ENCODE measurements at places on chromosomes 2 and 18. TPM values are rescaled to one million over a fixed set of nuclear protein-coding genes. Genes with fewer than 3 reads are reported as not detected.

ANKRD30B gene
- total RNA-seq = not detected

- no peak overlapping the region for H3K27ac ChIP-seq
- peaks cover 82% of the 10 kb centered on the region for H3K36me3 ChIP-seq
- peaks cover 2% of the 10 kb centered on the region for H3K4me1 ChIP-seq
- DNase-seq = no peak
- no peak overlapping the region for H3K4me3 ChIP-seq
These were observed 5.1 kb downstream of the PKDCC start for GRCh38 chr2:42052702-42053481.

DNA sequence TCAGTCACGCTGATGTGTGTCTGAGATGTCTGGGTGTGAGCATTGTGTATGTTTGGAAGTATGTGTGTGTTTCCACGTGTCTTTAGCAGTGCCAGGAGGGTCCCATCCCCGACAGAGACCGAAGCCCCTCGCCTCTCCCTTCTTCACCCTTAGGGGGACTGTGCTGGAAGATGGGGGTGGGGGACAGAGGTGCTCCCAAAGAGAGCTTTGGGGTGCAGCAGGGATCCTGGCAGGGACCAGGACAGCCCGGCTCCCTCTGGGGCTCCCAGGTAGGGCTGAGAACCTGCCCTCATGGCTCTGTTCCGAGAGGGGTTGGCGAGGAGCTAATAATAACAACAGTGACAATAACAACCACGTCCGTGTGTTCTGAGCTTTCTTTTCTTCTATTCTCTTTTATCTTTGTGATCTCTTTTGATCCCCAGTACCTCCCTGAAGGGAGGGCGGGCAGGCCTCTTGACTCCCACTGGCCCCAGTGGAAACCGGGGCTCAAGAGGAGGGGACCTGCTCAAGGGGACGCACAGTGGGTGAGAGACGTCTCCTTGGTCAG is 57.6 kb downstream of the SMAD7 start:
- DNase-seq = no peak
- peaks cover 3% of the 10 kb centered on the region for H3K4me1 ChIP-seq
- no peaks in the 10 kb centered on the region for H3K27me3 ChIP-seq
- no peak overlapping the region for H3K4me3 ChIP-seq
- H3K36me3 ChIP-seq = no peaks in the 10 kb centered on the region

- no peaks in the 10 kb centered on the region for H3K4me1 ChIP-seq
- no peaks in the 10 kb centered on the region for H3K36me3 ChIP-seq
These were observed 372.8 kb upstream of the RAB6C start for GRCh38 chr2:129606496-129607270.

DNA sequence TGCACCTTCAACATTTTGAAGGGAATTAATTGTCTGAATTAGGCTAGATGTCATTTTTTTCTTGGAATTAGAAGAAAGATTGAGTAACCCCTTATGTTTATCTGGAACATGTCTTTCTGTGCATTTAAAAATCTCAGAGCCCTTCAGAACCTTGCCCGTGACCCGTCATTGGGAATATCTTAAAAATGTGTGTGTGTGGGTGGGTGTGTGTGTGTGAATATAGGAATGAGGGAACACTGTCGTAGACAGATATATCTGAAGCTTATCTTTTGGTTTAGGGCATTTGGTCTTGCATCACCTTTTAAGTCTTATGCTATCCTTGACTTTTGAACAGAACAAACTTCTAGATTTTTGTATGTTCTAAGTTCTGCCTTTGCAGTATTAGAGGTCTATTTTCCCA is 13.5 kb upstream of the IL1RL1 start:
- no peak overlapping the region for H3K4me3 ChIP-seq
- no peak overlapping the region for H3K27ac ChIP-seq
- 0 out of 2 replicates have a peak, but pooled peaks cover 2% of the 10 kb centered on the region for H3K4me1 ChIP-seq

DNA sequence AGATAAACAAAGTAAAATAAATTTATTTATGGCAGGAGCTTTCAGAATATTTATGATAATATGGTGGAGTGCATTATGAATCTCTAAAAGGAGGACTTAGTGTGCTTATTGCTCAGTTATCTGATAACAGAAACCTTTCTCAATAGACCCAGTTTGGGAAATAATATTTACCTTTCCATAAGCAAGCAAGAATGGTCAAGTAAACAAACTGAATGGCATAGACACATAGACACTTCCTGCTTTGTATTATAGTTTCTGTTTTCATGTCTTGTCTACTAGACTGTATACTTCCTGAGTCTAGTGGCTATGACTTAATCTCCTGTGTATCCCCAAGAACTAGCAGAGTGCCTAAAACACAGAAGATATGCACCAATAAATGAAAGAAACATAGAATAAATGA is 87.8 kb downstream of the UPP2 start:
- H3K4me1 ChIP-seq = peaks cover 3% of the 10 kb centered on the region
- no peak overlapping the region for H3K27ac ChIP-seq
- no peak for DNase-seq

DNA sequence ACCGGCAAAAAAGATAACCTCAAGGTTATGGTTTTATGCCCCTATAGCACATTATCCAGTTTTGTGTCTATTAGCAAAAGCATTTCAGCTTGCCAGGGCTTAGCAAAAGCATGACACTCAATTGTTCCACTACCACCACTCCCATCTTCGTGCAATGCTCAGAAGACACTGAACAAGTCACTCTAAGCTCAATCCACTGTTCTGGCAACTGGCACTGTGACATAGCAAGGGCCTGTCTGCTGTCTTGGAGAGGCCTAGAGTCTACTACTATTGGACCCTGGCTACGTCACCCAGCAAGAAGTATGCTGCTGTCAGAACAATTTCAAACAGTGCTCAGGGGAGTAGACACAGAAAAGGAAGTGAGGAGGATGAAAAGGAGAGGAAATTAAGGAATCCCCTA is 103.5 kb upstream of the PPP1CB start:
- DNase-seq = no peak
- no peaks in the 10 kb centered on the region for H3K4me1 ChIP-seq
- H3K4me3 ChIP-seq = no peak overlapping the region
- no peak overlapping the region for H3K27ac ChIP-seq

CNGA3 gene
- not detected for total RNA-seq

DNA sequence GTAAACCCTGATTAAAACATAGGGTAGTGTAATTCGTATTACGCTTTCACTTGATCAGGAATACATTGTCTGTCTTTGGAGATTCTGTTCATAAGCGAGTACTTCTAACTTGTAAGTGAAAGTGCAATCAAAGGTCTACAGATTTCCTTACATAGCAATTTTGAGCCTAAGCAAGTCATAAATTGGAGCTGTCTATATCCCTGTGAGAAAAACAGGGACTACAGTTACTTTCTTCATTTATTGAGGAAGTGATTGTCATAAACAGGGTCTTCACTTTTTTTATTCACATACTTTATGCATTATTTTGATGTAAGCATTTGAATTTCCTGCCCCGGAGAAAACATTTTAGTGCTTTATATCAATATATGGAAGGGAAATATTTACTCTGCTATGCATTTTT is 670.4 kb downstream of the CBLN2 start:
- no peak overlapping the region for H3K27ac ChIP-seq
- H3K4me3 ChIP-seq = no peak overlapping the region
- no peaks in the 10 kb centered on the region for H3K36me3 ChIP-seq
- H3K27me3 ChIP-seq = no peaks in the 10 kb centered on the region
